ENCODE measurements at places on chromosomes 5 and 9. TPM values are rescaled to one million over a fixed set of nuclear protein-coding genes. Genes with fewer than 3 reads are reported as not detected.

DNA sequence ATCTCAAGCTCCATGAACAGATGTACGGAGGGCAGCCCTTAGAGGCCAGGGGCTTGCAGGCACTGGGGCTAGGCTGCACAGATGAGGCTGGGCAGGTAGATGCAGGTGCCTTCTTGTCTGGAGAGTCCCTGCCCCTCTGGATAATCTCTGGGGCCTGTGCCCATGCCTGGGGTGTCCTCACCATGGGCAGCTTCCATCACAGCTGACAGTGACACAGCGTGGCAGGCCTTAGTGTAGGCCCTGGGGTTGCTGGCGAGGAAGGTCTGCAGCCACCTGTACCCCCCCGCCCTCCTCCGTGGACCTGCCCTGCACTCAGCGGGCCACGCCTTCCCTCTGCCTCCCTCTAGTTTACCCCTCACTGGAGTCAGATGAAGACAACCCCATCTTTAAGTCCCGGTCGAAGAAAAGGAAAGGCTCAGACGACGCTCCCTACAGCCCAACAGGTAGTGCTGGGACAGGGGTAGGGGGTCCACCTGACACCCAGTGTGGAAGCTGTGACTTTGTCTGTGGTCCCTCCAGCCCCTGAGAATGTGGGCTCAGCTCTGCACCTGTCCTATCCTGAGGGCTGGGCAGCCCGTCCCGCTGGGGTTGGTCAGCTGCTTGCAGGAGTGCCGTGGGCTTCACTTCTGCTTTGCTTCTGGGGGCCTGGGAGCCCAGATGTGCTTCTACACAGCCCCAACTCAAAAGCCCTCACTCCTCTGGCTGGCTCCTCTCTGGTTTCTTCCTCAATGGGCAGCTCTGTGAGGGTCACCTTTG, 98.4 kb downstream of the PHF2 start:
- no peak for DNase-seq

PAIP2 gene
- total RNA-seq: 90.4 TPM

CAVIN4 gene
- 3.1 TPM for total RNA-seq

DNA sequence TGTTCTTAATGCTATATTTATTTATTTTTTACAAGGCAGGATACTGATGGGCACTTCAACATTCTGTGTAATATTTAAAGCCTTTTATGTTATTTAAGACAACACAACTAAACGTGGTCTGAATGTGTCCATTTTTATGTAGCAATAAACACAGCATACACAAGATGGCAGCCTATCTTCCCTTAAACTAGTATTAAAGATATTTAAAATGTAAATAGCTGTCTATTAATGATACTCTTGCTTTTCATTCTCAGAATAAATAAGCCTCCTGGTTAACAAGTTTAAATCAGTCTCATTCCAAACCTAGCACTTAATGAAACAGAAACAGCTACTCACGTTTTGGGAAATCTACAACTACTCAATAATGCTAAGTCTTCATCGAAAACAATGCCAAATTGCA, 315.7 kb downstream of the MCTP1 start:
- DNase-seq: no peak

AP3B1 gene
- 46.4 TPM for total RNA-seq

DNA sequence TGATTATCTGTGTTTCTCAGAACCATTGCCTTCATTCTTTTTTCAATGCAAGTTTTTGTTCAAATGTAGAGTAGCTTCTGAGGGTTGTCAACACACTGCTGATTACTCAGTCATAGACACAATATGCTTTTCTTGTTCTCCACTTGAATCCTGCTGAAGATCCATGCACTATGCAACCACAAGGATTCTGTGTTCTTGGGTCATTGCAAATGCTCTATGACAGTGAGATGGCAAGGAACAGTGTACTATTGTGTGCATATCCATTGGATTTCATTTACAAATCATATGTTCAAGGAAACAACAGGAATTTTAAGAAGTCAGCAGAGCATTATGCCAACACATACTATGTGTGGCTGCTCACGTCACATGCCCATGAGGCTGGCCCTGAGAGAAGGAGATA, 1590.2 kb downstream of the EFNA5 start:
- DNase-seq: no peak

- no peak for DNase-seq
Observed at GRCh38 chr5:465591-466403, 22.8 kb downstream of the EXOC3 start.

DNA sequence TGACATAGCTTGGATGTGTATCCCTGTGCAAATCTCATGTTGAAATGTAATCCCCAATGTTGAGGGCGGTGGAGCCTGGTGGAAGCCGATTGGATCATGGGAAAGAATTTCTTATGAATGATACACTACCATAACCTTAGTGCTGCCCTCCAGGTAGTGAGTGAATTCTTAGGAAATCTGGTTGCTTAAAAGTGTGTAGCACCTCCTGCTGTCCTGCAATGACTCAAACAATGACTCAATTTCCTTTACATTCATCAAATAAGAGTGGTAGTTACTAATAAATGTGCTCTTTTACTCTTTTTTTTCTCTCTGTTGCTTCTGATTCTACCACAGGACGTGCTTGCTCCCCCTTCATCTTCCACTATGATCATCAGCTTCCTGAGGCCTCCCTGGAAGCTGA, 1696.0 kb upstream of the CDH9 start:
- DNase-seq: no peak

HSPB3 gene
- 0.33 TPM for total RNA-seq

GRCh38 chr9:12290166-12290869, 402.9 kb upstream of the TYRP1 start:
- DNase-seq: no peak

DNA sequence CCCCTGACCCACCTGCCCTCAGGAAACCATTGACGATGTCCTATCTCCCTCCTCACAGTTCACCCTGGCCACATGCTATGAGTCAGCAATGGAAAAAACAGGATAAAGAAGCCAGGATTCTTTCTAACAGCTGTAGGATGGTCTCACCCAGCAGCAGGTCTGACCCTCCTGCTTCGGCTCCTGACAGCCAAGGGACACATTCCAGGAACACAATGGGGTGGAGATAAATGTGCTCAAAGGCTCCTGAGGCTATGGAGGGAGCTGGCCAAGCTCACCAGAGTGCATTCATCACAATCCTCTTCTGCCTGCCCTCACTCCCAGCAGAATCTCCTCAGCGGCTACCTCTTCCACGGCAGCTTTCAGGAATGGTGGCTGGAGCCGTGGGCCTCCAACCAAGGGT, 170.3 kb downstream of the PJA2 start:
- peak; percentile 13 for DNase-seq

GRCh38 chr5:129905473-129906176, 1.4 kb downstream of the CHSY3 start:
- peak; percentile 44 for DNase-seq

DNA sequence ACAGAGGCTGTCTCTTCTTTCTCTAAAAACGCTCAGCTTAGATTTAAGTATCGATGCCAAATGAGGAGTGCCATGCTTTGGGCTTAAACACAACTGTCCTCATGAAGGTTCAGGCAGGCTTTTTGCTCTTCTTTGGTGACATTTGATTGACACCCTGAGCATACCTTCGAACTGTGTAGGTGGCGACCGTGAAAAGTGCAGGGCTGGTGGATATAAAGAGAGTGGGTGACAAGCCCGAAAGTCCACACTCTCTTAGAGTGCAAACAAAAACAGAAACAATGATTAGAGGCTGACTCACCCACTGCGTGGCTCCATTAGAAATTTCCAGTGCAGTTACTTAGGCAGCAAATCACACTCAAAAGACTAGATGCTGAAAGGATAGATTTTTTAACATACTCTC, 141.7 kb downstream of the SYK start:
- no peak for DNase-seq

GRCh38 chr5:90473396-90474234, 956 bp downstream of the MBLAC2 start:
- DNase-seq: peak; percentile 71

DNA sequence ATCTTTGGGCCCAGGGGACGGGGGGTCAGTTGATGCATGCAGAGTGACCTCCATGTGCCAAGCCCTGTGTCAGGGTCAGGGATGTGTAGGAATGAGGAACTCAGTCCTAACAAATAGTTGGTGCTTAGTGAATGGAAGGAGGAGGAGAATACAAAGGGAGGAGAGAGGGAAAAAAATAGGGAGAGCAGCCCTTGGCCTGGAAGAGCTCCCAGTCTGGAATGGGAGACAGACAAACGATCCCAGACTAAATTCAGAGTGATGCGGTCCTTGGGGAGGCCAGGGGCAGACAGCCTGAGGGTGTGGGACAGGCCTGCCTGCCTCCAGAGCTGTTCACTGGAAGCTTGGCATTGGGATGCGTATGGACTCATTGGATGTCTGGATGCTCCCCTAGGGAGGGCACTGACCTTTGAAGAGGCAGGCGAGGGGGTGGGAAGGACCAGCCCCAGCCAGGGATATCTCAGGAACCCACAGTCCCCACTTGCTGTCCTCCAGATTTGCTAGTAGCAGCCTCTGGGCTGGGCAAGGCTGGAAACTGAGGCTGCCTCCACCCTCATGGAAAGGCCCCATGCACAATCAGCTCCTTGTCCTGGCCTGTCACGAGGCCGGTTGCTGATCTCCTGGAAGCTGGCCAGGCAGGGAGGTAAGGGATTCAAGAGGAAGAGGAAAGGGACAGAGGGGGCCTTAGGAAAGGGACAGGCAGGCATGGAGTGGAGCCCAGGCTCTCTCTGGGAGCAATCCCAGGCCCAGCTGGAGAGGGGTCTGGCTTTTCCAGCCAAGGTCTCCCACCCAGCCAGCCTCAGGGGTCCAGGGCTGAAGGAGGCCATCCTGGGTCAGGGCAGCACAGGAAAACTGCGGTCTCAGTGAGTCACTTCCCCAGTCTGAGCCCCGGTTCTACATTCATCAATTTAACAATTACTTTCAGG, 69.0 kb upstream of the GGTA1 start:
- no peak for DNase-seq

DNA sequence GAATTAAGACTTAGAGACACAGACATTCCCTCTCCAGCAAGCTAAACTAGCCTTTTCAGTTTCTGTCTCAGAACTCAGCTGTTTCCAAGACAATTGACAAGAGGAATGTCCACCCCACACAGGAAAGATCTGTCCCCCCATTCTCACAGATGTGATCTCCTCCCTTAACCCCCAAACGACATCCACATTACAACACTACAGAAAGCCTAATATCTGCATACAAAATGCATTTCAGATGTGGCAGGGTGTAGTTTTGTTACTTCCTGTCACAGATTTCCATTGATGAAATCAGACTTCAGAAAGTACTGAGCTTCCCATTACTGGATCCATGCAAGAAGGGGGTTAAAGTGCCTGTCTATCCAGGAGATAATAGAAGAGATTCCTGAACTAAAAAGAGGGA, 2.9 kb upstream of the ARSI start:
- DNase-seq: no peak

IFNA21 gene
- total RNA-seq: not detected

DNA sequence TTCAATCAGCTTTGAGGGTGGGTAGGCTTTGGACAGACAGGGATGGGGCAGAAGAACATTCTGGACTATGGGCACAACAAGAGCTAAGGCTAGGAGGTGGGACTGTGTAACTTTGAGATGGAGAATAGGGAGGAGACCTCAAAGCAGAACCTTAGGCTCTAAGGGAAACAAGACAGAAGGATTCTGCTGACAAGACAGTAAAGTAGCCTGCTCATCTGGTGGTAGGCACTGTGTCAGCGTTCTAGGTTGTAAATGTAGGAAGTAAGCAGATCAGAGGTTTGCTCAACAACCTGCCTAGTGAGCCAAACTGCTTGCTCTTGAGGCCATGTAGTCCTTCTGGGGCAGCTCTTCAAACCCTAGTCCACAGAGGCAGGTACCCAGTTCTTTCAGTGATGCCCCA, 15.0 kb upstream of the IL12B start:
- no peak for DNase-seq

GRCh38 chr9:127076860-127077643, 45.4 kb downstream of the ANGPTL2 start:
- DNase-seq: no peak

- DNase-seq: no peak
Observed at GRCh38 chr5:168059131-168059530, 232.3 kb upstream of the WWC1 start.

DNA sequence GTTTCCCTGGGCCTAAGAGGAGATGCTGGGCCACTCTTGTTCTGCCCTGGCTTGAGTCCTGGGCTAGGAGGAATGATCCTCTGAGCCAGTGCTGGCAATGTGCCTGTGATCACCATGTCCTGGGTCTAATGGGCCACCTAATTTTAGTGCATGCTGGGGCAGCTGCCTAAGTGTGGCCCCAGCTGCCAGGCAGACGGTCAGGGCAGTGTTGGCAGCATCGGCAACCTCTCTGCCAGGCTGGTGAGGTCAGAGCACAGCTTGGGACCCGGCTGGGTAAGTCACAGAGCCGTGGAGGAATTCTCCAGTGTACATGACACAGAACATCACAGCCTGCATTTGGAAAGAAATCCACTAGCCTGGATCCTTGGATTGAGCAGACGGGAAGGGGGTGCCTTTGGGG, 21.4 kb upstream of the PITX1 start:
- no peak for DNase-seq

- DNase-seq: no peak
Observed at GRCh38 chr9:96605328-96605727, 14.3 kb downstream of the CDC14B start.

DNA sequence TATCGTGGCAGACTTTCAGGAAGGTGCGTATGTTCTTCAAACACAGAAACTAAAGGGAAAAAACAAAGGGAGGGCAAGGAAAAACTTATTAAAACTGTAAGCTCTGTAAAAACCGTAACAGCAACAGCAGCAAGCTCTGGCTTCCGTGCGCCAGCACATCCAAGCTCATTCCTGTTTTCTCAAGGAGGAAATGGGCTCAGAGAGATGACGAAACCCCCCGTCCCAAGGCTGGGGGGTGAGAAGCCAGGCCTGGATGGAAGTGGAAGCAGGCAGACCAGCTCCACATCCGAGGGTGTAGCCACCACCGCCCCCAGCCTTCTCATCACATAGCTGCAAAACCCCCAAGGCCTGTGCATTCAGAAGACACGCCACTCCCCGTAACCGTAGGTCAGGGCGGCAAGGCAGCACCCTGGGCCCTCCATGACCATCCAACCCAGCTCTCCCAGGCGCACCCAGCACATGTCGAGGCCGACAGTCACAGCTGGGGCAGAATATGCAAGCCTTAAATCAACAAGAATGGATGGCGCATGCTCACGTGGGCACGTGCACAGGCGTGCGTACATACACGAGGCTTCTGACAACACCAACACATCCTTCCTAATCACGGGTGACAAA, 52.8 kb downstream of the VAV2 start:
- DNase-seq: no peak

IFNE gene
- total RNA-seq: not detected

- no peak for DNase-seq
Observed at GRCh38 chr5:141039061-141039460, 12.1 kb upstream of the PCDHB1 start.

GRCh38 chr9:10371824-10372223, 241.0 kb downstream of the PTPRD start:
- no peak for DNase-seq

- no peak for DNase-seq
Observed at GRCh38 chr9:118209343-118209742, 505.1 kb downstream of the TLR4 start.

Measured in spinal cord (tissue), 10 donors.